ENCODE measurements at places on chromosomes 1 and 21. TPM values are rescaled to one million over a fixed set of nuclear protein-coding genes. Genes with fewer than 3 reads are reported as not detected.

DNA sequence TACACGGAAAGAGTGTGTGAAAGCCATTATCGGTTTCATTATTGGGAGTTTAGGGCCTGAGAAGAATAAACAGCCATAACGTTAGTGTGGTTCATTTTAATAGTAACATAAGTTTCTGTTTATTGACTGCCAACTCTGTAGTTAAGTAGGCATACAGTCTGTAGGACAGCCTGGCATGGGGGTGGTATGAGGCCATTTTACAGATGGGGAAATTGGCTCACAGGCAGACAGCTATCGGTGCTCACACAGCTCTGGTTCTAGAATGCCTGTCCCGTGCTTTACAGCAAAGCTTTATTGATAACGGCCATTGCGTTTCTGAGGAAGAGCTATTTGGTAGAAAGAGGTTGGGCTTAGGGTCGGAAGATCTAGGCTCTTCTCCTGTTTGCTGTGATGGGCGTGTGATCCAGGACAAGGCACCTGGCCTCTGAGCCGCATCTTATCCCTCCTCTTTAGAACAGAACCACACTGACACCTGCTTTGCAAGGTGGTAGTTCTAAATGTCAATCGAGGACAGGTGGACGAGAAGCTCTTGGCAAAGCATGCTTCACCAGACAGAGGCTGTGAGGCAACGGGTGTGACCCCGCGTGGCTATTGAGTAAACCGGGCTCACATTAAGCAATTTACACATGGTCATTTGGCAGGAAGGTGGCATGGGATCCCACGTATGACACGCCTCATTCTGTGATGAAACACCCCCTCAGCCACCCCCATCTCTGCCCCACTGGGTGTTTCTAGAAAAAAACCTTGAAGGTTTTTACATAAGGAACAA, 14.9 kb downstream of the ETS2 start:
- peaks cover 60% of the 10 kb centered on the region for H3K36me3 ChIP-seq
- H3K27me3 ChIP-seq: no peaks in the 10 kb centered on the region
- no peak overlapping the region for H3K4me3 ChIP-seq
- no peak for DNase-seq

Gene SH3BGR
- total RNA-seq: 4.0 TPM

DNA sequence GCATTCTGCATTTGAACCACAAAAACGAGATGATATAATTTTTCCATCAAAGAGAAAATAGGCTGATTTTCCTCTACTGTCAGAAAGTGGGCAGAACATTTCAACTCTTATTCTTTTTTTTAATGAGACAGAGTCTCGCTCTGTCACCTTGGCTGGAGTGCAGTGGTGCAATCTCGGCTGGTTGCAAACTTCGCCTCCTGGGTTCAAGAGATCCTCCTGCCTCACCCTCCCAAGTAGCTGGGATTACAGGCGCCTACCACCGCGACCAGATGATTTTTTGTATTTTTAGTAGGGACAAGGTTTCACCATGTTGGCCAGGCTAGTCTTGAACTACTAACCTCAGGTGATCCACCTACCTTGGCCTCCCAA, 11.6 kb downstream of the DSTYK start:
- no peak for DNase-seq
- no peak overlapping the region for H3K27ac ChIP-seq
- H3K4me3 ChIP-seq: no peak overlapping the region

DNA sequence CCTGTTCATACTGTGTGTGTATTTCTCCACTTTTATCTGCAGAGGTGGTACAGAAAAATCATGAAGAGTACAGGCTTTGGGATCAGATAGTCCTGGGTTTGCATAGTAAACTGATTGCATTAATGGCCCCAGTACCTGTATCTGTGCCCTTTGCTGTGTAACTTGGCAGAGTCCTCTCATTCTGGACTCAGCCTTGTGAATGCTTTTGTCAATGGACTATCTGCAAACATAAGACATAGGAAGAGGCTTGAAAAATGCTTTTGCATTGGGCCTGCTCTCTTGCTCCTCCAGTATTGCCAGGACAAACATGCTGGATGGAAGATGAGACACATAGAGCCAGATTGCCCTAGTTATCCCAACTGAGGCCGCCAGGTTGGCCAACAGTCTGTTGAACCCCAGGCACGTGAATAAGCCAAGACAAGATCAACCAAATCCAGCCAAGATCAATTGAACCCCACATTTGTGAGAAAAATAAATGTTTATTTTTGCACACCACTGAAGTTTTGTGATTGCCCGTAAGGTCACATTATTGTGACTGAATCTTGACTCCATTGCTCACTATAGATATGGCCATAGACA, 37.2 kb downstream of the ADCY10 start:
- H3K4me1 ChIP-seq: no peaks in the 10 kb centered on the region
- no peak overlapping the region for H3K27ac ChIP-seq
- H3K4me3 ChIP-seq: no peak overlapping the region
- no peaks in the 10 kb centered on the region for H3K36me3 ChIP-seq
- no peaks in the 10 kb centered on the region for H3K27me3 ChIP-seq

- no peak overlapping the region for H3K4me3 ChIP-seq
- no peaks in the 10 kb centered on the region for H3K36me3 ChIP-seq
- H3K4me1 ChIP-seq: no peaks in the 10 kb centered on the region
- DNase-seq: no peak
- no peak overlapping the region for H3K27ac ChIP-seq
- H3K27me3 ChIP-seq: no peaks in the 10 kb centered on the region
Measured at GRCh38 chr1:171180670-171181069, 4.4 kb upstream of the FMO2 start.

GRCh38 chr1:55938376-55938850, 641.0 kb downstream of the PLPP3 start:
- H3K36me3 ChIP-seq: no peaks in the 10 kb centered on the region
- H3K4me1 ChIP-seq: no peaks in the 10 kb centered on the region
- no peak overlapping the region for H3K4me3 ChIP-seq
- DNase-seq: no peak
- no peak overlapping the region for H3K27ac ChIP-seq
